ENCODE measurements at places on chromosomes 2 and 18.
A peak's percentile ranks its signal among the peaks of the same experiment; 100 is the strongest.

GRCh38 chr2:49241991-49242390 is 87.7 kb upstream of the FSHR start:
- no peak for DNase-seq

DNA sequence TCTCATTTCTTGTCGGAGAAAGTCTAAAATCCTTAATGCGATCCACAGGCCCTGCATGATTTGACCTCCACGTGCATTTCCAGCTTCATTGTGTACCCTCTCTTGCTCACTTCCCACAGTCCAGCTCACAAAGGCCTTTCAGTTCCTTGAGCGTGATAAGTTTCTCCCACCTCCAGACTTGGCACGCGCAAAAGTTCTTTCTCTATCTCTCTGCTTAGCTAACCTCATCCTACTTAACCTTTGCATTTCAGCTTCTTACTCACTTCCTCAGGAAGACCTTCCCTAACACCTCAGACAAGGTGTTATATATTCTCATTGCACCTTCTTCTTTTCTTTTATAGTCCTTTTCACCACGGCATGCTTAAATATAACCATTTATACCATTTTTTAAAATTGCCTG is 124.8 kb upstream of the XPO1 start:
- no peak for DNase-seq

DNA sequence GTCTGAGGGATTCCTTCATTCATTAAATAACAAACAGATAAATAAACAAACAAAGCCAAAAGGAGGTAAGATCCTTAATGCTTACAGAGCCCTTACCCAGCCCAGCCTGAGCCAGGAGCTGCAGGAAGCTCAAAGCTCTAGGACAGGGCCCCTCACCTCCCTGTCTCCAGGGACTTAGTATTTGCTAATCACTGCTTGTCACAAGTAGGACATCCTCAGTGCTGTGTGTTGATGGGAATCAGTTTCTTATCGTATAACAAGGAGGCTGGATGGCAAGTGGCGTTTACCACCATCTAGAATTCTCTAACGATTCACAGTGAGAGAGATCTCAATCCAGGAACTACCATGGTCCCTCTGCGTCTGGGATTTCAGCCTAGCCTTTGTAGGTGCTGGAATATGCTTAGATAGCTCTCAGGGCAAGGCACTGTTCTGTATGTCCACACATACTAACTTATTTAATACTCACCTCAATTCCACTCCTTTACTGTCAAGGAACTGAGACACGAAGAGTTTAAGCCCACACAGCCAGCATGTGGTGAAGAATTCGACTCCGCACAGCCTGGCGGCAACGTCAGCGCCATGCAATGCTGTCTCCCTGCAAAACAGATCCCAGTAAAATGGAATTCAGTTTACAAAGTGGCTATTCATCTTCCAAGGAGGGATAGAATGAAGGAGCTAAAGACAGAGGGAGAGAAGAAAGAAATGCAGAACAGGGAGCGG is 164.8 kb downstream of the MYCN start:
- DNase-seq: no peak

GRCh38 chr2:219820767-219821166 is 193.3 kb downstream of the SLC4A3 start:
- DNase-seq: no peak

DNA sequence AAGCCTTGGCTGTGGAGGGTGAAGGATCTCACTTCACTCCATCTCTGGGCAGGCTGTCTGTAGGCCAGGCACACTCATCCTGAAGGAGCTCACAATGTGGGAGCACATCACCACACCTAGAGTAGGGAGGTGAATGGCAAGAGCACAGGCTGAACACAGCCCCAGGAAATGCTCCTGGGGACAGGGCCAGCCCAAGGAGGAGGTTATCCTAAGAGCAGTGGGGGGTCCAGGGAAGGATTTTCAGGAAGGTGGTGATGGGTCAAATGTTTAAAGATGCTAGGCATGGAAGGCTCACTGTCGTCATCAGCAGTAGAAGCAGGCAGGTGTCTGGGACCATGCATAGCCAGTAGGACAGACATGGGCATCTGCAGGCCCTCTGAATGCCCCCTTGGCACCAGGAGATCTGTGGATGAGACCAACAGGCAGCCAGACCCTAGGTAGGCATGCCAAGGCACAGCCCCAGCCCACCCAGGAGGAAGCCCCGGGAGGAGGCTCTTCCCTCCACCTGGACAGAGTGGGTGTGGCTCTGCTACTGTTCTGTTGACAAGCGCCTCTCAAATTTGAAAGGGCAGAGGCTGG is 91.7 kb upstream of the RAB6C start:
- DNase-seq: no peak

GRCh38 chr18:56448751-56449150 is 189.6 kb downstream of the TXNL1 start:
- no peak for DNase-seq

DNA sequence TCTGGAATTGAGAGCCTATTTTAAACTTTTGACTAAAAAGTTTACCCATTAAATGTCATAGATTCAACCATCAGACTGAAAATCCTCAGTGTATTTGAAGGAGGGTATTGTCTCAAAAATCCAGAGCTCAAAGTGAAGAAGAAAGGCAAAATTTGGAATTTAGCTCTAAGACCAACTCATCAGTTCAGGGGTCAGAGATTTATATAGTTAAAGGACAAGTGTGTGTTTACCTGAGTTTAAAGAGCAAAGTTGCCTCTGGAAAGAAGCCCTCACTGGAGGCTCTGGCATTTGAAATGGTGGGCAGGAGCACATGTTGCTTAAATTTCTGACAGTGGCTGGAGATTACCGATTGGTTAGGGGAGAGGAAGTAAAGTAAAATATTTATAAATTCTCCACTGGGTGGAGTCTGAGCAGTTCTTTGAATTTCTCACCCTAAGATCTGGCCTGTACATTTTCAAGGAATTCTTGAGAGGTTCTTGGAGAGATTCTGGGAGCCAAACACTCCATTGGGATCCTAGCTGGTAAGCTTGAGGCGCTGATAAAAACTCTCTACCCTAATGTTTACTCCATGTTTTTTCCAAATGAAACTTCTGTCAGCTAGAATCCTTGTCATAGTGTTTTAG is at the start of gene KYNU:
KYNU (plus strand) TSS at position 449 of the 623 bp plus-strand sequence. CDS start 7,704 bp downstream, outside the sequence.
- peak; percentile 21 for DNase-seq

- DNase-seq: no peak
Measured at GRCh38 chr18:6561862-6562291, 147.2 kb upstream of the L3MBTL4 start.

DNA sequence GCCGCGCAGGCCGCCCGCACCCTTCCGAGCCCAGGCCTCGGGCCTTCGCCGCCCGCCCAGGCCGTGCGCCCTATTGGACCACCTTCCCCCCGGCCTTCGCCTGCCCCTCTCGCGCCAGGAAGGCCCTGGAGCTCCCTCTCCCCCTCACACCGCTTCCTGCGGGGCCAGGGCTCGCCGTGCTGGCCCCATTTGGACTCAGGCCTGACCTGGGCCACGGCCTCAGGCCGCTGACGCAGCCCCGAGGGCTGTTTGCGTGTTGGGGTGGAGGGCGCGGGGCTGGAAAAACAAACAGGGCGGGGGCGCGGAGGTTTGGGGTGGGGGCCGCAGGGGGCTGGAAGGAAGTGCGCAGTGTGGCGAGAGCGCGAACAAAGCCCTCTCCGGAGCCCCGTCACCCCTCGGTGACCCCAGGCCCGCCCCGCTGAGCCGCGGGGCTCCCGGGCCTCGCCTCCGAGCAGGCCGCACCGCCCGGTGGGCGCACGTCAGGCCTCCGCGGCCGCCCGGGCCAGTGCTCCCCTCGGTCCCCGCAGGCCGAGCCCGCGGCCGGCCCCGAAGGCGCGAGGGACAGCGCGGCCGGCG is 12.3 kb upstream of the SIX3 start:
- peak; percentile 26 for DNase-seq

DNA sequence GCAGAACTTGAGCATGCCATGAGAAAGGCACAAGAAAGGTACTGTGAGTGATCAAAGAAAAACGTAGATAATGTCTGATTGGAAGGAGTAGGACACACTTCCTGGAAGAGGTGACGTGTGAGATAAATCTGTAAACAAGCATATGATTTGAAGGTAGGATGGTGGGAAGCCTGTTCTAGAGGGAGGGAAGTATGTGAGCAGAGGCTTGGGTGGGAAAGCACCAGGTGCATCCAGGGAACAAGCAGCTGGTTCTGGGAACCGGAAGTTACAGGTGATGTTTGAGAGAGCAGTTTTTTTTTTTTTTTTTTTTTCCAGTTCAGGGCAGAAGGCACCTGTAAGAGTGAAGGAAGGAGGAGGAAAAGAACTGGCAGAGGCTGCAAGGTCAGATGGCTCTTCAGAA is 116.6 kb upstream of the EFEMP1 start:
- no peak for DNase-seq

GRCh38 chr2:239905884-239906654 is 119.1 kb downstream of the NDUFA10 start:
- DNase-seq: no peak

- DNase-seq: no peak
Measured at GRCh38 chr18:45221363-45221762, 393.9 kb upstream of the SLC14A2 start.

- no peak for DNase-seq
Measured at GRCh38 chr2:99836690-99837605, 305.4 kb downstream of the AFF3 start.

DNA sequence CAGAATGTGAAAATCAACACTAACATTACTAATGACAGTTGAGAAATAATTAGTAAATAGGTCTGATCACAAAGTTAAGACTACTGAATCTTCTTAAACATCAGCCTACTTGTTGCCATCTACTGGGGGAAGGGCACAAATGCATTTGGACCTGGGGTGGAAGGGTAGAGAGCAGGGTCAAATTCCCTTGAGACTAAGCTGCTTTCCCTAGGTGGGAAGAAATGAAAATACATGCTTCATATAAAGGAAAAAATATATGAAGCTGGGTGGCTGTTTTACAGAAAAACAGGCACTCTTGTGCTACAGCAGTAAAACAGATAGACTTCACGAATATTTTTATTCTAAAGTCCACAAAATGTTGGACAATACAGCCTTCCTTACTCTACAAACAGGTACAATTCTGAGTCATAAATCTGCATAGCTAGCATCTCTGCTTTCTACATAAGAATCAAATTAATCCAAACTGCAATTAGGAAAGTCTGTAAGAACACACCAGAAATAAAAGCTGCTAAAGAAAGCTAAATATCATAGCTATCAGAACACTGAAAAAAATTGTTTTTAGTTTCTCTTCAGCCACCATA is 10.9 kb downstream of the TRIP12 start:
- DNase-seq: peak; percentile 32

DNA sequence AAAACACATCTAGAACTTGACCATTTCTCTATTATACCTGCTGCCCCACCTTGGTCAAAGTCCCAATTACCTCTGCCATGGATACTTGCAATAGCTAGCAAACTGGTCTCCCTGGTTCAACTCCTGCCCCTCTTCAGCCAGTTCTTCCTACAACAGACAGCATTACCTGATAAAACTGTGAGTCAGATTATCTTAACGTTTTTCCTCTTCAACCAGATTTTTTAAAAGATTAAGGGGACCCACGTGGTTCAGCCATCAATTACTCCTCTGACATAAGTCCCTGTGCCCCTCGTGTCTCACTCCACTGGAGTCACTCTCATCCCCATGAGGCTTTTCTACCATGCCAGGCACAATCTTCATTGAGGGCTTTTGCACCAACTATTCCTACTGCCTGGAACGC is 5.3 kb upstream of the ARHGAP15 start:
- no peak for DNase-seq

- peak; percentile 63 for DNase-seq
Measured at GRCh38 chr18:63979409-63979920, 9.6 kb downstream of the SERPINB8 start.

DNA sequence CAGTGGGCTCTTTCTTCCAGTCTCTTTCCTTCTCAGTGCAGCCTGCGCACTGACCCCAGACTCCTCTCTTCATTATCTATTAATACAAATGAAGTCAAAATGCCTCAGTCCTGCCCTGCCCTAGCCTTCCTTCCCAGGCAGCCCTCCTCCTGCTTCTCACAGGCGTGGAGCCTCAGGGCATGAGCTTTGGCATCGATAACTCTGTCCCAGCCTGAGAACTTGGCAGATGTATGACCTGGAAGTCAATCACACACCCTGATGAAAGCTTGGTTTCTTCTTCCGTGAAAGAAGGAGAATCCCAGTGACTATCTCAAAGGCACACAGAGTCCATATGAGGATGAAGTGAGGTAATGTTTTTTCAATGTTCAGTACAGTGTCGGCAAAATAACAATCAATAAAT is 600.7 kb upstream of the ID2 start:
- no peak for DNase-seq
